ENCODE measurements at places on chromosomes 2 and 18.

GRCh38 chr2:176149481-176149938 is 1.8 kb upstream of the HOXD4 start:
- no peak for DNase-seq

GRCh38 chr2:24225499-24226242 is 50.8 kb downstream of the FAM228A start:
- no peak for DNase-seq

- DNase-seq, result no peak
Observed at GRCh38 chr2:71640489-71640888, 187.1 kb downstream of the DYSF start.

GRCh38 chr18:44723411-44723810 is 42.7 kb downstream of the SETBP1 start:
- no peak for DNase-seq

- no peak for DNase-seq
Observed at GRCh38 chr2:214995409-214995808, 143.0 kb downstream of the ABCA12 start.

DNA sequence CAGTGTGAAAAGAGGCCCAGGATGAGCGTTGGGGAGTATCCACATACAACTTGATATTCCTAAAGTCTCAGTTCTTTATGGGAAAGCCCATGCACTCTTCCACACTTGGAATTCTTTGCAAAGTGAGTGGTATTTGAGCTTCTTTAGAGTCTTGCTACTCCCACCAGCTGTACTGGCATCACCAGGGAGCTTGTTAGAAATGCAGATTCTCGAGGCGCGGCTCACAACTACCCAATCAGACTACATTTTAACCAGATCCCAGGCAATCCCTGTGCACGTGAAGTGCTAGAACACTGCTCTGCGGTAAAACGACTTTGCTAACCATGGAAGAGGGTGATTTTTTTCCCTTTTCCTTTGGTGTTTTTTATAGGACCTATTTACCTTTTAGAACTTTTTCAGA is 184.7 kb downstream of the NEDD4L start:
- no peak for DNase-seq

DNA sequence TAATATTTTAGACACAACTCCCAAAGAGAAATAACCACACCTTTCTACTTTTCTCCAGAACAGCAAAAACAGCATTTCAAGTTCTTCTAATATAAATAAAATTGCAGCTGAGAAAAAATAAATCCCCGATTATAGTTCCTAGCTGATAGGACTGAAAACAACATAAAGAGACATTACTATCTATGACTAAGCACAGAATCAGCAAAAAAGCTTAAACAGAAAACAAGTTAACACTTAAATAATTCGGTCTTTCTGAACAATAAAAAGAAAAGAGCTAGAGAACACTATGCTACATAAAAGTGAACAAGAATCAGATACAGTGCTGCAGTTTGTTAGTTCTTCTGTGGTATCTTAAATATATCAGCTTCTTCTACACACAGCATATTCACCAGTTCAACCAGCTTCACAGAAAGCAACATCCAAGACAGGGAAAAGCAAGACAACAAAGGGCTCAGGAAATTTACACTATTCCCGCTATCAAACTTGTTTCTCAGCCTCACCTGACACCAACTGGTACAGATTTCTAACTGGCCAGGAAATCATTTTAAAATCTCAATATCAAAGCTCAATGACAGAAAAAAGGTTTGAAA is 28.6 kb downstream of the FEZ2 start:
- DNase-seq, result no peak

DNA sequence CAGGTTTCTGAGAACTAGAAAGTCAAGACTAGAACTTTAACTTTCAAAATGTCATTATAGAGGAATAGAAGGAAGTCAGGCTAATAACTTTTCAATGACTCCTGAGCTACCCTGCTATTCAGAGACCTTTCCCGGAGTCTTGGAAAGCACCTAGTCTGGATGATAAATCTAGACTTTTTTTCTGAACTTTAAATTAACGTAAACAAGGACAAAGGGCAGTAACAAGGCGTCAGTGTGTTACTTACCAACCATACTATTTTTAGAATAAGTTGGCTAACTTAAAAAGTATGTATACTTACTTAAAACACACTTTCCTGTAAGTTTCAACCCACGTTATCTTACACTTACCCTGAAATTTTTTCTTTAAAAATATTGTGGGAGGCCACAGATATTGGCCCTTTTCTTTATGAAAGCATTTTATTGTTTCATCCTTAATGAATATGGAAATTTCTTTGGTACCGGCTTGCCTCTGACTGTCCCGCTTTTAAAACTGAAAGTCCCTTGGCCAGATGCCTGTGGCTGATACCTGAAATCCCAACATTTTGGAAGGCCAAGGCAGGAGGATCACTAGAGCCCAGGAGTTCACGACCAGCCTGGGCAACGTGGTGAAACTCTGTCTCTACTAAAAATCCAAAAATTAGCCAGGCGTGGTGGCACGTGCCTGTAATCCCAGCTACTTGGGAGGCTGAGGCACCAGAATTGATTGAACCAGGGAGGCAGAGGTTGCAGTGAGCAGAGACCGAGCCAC is 9.7 kb downstream of the PMAIP1 start:
- DNase-seq, result no peak
